ENCODE measurements at places on chromosomes 6 and 20.

GRCh38 chr6:112163295-112164257 lies 76.2 kb downstream of the FAM229B start:
- no peak for DNase-seq

- no peak for DNase-seq
Observed at GRCh38 chr6:139439349-139439748, 64.9 kb upstream of the CITED2 start.

DNA sequence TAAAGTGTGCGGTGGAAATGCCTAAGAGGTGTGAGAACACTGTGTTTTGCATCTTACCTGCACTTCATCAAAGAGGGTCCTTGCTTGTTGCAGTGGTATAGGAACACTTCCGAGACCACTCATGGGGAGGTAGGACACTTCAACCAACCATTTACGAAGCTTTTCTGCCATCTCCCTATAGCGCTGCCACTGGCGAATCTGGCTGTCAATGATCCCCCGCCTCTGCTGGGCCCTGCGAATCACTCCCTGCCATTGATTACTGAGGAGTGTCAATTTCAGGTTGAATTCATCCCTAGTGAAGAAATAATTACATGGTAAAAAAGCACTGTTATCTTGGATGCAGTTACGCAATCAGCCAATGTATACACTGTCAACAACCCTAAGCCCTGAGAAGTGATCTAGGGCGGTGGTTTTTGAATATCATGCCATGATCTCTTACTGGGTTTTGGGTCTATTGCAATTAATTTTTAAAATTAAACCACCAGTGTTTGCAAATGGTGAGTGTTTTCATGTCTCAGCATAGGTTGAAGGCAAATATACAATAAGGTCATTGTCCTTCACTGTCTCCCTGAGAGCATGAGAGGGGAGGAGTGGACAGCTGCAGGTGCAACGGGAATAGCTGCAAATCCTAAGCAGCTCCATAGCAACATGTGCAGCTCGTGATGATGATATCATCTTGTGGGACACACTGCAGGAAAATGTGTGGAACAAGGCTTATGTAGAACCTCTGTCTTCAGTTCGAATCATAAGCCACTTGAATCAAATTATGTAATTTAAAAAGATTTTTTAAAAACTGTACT lies 400.6 kb downstream of the ESR1 start:
- DNase-seq, result no peak

DNA sequence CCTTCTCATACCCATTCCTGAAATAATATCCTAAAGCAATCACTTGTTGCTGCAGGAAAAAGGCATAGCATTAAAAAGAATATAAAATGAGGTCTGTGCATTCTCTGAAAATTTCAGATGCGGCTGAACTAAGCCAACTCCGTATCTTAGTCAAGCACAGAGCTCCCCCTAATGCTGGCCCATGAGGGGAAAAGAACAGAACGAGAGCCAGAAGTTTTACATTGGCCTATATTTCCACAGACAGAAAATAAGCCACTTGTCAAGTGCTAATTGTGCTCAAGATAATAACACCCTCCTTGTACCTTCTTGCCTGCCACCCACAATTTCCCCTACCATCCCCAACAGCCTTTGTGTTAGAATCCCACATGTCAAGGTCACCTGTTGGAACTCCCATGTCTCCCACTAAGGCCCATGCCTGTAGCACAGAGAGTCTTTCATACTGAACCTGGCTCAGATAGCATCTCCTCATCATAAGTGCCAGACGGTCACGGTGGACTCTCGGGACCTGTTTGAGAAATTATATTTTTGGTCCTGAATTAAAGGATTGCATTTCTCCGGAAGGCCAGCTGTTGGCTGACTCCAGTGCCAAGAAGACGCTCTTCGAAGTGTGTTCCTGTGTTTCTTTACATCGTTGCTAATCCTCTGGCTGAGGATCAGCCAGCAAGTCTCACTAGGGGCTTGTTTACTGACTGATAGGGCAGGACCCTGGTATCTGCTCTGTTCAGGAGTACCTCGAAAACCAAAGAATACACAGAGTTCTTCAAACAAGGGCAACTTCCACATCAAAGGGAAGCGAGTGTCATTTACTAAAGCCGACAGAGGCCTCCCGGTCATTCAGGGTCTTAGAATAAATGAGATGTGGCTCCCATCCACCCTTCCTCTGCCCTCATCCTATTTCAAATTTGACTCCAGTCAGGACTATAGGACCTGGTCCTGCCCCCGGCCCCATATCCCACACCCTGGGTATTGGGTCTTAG lies 183.4 kb upstream of the FBXL4 start:
- DNase-seq, result no peak

GRCh38 chr6:34227761-34228421 lies 8.8 kb upstream of the HMGA1 start:
- no peak for DNase-seq

- no peak for DNase-seq
Observed at GRCh38 chr20:49790077-49790798, 22.4 kb upstream of the SLC9A8 start.

- DNase-seq, result no peak
Observed at GRCh38 chr6:118808793-118809638, 84.9 kb upstream of the ASF1A start.

GRCh38 chr6:14464055-14464454 lies 346.5 kb downstream of the CD83 start:
- DNase-seq, result no peak

- no peak for DNase-seq
Observed at GRCh38 chr6:46356543-46356942, 134.7 kb downstream of the RCAN2 start.

GRCh38 chr6:5751525-5752390 lies 255.0 kb downstream of the NRN1 start:
- DNase-seq, result no peak

- DNase-seq, result no peak
Observed at GRCh38 chr20:50019466-50020256, 36.9 kb downstream of the SNAI1 start.

DNA sequence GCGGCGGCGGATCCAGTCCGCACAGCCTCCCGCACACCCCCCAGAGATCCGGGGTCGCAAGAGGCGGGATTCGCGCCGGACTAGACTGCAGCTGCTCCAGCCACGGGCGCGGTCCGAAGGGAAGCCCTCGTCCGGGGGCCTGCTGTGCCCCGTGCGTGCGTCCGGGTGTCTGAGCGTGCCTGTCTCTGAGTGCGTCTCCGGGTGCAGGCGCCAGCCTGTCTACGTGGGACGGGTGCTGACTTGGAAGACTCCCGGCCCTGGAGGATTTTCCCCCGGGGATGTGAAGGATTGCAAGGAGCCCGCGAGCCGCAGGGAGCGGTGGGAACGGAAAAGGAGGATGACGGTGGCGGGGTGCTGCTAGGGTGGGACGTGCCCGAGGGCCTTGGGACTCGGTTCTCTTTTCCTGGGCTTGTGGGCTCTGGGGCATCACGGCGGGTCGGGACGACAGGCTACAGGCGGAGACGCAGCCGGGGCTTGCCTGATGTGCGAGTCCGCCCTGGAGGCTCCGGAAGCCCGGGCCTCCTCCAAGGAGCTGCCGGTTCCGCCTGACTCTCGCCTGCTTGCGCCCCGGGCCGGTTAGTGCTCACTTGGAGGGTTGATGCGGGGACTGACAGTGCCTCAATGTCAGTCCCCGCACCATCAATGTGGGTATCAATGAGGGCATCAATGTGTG lies 5.7 kb downstream of the MAFB start:
- DNase-seq, result no peak

- no peak for DNase-seq
Observed at GRCh38 chr6:18585032-18585573, 198.0 kb downstream of the RNF144B start.

- no peak for DNase-seq
Observed at GRCh38 chr20:34579979-34580940, 21.7 kb downstream of the MAP1LC3A start.

GRCh38 chr20:50710492-50711063 lies 19.2 kb upstream of the RIPOR3 start:
- DNase-seq, result no peak

GRCh38 chr20:31869942-31870725 lies at the start of the genes DUSP15 and TTLL9:
DUSP15 (minus strand) TSS chr20:31870527; CDS start chr20:31870337, 190 bp downstream.
TTLL9 (plus strand) TSS chr20:31870634; CDS start chr20:31871127, 493 bp downstream.
- no peak for DNase-seq

DNA sequence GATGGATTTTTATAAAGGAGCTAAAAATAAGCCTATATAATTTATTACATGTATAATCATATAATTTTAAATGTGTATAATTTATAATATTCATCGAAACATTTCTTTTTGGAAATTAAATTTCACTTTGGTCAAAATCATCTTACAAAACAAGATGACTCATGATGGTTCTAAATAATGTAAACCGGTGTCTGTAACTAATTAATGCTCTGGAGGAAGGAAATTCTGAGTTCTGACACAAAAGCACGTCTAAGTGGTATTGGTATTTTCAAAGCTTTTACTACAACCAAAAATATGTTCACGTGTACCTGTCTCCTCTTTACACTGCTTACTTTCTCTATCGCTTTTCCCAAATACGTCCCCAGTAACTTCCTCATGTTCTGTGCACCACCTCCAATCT lies 134.1 kb downstream of the MTHFD1L start:
- no peak for DNase-seq

DNA sequence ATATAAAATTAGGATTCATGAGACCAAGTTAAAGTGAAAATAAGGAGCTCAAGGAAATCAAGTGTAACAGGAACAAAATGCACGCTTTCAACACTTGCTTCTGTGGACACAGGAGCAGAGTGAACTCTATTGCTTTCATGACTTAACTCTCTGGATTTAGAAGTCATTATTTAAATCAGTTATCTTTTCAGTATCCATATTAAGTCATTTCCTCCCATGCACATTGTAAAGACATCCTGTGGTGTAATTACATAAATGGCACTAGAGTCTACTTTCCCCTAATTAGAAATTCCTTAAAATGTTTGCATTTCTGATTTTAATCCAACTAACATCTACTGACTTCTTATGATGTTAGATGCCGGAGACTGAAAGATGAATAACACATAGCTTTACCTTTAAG lies 88.0 kb downstream of the INSM1 start:
- DNase-seq, result no peak

DNA sequence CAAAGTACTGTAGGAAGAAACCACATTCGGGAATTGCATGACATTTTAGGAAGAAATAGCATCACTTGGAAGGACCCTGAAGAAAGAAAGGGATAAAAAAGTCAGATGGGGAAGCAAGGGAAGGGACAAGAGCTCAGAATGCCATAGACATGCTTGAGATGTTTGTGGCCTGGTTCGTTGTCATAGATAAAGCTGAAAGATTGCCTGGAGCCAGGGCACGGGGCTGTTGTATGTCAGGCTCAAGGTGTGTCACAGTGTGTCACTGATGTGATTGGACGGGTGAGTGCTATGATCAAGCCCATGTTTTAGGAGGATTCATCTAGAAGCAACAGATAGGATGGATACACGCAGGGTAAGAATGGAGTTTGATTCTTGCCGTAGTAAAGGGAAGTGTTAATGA lies 216.2 kb upstream of the SOX4 start:
- DNase-seq, result no peak

DNA sequence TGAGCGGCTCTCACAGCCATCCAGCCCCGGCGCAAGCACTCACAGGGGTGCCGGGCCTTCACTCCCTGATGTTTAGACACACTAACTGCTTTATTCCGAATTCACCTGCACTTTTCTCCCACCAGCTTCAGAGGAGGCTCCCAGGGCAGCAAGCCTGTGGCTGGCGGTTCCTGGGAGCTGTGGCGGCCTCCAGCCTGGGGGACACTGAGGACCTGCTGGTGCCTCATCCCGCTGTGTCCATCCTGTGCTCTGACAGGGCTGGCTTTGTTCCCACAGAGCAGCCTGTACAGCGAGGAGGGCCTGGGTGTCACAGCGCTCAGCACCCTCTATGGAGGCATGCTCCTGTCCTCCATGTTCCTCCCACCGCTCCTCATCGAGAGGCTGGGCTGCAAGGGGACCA lies 3.1 kb downstream of the UNC93A start:
- no peak for DNase-seq

DNA sequence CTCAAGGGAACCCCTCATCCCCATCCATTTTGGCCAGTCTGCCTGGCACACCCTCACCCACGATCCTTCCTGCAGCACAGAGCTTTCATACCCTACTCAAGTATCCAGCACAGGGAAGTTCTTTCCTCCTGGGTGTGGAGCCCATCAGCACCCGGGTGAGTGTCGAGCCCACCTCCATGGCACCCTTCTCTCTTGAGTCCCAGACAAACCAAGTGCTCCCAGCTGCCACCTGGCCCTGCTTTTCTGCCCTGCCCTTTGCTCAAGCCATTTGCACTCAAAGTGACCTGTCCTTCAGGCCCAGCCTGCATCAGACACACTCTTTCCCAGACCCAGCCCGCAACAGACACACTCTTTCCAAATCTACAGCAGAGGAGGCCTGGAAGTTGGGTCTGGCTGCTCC lies 257.2 kb downstream of the DLL1 start:
- no peak for DNase-seq

GRCh38 chr6:15539722-15540270 lies 123.0 kb downstream of the DTNBP1 start:
- no peak for DNase-seq

GRCh38 chr6:118815495-118815894 lies 78.5 kb upstream of the ASF1A start:
- DNase-seq, result no peak

GRCh38 chr20:12975833-12976608 lies 32.8 kb upstream of the SPTLC3 start:
- no peak for DNase-seq

DNA sequence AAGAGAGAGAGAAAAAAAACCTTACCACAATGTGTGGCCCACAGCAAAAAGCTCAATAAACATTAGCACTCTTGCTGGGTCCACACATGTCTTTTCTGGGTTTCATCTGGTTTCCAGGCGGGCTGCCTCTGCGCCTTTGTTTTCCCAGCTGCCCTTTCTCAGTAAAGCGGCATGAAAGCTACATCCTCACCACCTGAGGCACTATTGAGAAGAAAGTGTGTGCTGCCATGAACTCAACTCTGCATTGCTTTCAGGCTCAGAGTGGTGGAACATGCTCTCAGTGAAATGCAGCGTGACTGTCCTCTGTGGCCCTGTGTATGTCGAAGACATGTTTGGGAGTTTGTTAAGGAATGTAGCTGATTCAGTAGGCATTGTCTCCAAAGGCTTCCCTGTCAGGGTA lies 102.3 kb downstream of the LYRM2 start:
- DNase-seq, result no peak

DNA sequence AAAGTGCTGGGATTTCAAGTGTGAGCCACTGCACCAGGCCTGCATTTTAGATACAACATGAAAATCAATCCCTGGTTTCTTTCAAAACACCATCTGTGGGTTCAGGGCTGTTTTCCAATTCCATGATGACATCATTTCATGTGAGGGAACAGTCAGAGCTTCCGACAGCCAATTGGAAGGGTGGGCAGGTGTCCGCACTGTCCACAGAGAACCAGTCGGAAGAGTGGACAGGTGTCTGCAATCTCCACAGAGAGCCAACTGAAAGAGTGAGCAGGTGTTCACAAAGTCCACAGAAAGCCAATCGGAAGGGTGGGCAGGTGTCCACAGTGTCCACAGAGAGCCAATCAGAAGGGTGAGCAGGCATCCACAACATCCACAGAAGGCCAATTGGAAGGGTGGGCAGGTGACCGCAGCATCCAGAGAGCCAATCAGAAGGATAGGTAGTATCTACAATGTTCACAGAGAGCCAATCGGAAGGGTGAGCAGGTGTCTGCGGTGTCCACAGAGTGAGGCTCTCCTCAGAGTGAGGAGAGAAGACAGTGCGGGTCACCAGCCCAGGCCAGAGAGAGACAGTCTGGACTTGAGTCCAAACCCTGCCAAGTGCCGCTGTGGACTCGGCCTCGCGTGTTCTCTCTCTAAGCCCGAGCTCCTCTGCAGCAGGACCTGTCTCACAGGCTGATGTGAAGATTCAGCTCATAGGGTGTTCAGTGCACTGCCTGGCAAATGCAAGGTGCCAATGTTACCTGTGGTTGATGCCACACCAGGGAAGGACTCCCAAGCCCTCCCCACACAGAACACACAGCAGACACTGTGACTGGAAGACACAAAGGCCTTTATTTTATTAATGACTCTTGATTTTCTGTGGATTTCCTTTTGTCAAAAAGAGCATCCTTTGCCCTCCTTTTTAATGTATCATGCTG lies 57.3 kb downstream of the DLL1 start:
- no peak for DNase-seq

Data from left renal cortex interstitium (tissue), 4 donors.